ENCODE measurements at places on chromosomes 7 and 10.

DNA sequence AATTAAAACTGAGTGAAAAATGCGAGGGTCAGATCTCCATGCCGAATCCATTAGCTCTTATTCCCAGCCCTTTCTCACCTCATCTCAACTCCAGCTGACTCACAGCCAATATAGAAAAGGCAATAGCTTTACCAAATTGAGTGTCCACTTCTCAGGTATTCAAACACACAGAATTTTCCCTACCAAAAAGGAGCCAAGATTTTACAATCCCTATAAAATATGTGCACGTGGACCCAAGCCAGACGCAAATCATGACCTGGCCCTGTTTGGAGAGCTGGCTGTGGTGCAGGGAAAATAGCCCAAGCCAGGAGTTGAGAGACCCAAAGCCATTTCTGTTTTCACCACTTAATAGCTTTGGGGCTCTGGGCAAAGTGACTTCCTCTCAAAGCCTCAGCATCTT, 379.7 kb upstream of the AUTS2 start:
- H3K4me1 ChIP-seq = no peaks in the 10 kb centered on the region
- H3K27ac ChIP-seq = no peak overlapping the region
- H3K27me3 ChIP-seq = no peaks in the 10 kb centered on the region
- H3K36me3 ChIP-seq = no peaks in the 10 kb centered on the region
- H3K4me3 ChIP-seq = no peak overlapping the region

GRCh38 chr10:31918671-31919409, 9.8 kb downstream of the ARHGAP12 start:
- H3K4me1 ChIP-seq = no peaks in the 10 kb centered on the region
- H3K27me3 ChIP-seq = no peaks in the 10 kb centered on the region
- no peak overlapping the region for H3K27ac ChIP-seq
- no peak for DNase-seq

DNA sequence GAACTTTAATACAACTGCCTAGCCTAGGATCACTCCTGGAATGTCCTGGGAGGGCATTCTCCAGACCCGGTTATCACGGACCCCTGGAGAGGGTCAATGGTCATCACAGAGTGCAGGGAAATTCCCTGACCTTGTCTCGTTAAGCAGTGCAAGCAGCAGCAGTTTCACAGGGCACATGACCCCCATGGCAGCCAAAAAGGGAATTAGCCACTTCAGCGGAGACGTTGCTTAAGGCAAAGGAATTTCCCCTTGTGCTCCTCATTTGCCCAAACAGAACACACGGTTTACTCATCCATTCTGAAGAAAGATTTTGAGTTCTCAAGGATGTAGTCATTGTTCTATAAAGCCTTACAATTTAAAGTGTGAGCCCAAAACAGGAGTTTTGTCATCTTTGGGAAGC, 260.3 kb downstream of the SNX13 start:
- no peaks in the 10 kb centered on the region for H3K36me3 ChIP-seq
- no peak for DNase-seq
- no peaks in the 10 kb centered on the region for H3K27me3 ChIP-seq
- H3K4me1 ChIP-seq = no peaks in the 10 kb centered on the region
- H3K4me3 ChIP-seq = no peak overlapping the region

GRCh38 chr7:126411821-126412383, 840.8 kb downstream of the GRM8 start:
- no peaks in the 10 kb centered on the region for H3K36me3 ChIP-seq
- no peaks in the 10 kb centered on the region for H3K4me1 ChIP-seq
- no peaks in the 10 kb centered on the region for H3K27me3 ChIP-seq
- no peak overlapping the region for H3K4me3 ChIP-seq
- no peak overlapping the region for H3K27ac ChIP-seq
- DNase-seq = no peak

DNA sequence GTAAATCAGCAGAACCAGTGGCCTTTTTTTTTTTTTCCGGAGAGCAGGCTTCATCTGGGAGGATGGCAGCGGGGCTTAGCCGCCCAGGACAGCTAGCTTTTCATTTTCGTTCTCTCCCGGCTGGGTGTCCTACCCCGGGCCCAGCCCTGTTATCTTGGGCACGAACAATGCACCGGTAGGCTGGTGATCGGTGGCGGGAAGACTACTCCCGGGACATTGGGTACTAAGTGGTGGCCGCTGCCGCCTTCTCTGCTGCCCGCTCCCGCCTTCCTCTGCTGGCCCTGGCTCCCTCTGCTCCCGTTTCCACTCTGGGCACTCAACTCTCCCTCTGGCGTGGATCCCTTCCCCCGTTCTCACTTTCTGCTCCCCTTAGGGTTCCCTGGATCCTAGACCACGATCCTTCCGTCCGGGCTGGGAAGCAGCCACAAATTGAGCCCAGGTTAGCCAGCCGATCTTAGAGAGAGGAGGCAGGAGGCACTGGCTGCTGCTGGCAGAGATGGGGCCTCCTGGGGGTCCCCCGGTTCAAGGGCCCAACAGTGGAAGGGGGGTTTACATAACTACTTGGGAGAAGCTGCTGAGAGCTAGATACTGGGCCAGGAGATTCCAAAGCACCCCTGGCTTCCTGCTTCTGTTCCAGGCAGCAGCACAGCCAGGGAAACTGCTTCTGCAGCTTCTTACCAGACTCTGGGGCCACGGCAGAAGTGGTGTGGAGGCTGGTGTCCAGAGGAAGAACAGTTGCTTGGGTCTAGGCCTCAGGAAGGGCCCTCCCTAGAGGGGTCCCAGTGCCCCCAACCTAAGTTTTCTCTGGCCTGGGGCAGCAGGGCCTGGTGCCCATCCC, 1.8 kb downstream of the TLX1 start:
- no peak overlapping the region for H3K27ac ChIP-seq
- no peaks in the 10 kb centered on the region for H3K36me3 ChIP-seq
- DNase-seq = no peak
- H3K4me3 ChIP-seq = no peak overlapping the region
- no peaks in the 10 kb centered on the region for H3K4me1 ChIP-seq

DNA sequence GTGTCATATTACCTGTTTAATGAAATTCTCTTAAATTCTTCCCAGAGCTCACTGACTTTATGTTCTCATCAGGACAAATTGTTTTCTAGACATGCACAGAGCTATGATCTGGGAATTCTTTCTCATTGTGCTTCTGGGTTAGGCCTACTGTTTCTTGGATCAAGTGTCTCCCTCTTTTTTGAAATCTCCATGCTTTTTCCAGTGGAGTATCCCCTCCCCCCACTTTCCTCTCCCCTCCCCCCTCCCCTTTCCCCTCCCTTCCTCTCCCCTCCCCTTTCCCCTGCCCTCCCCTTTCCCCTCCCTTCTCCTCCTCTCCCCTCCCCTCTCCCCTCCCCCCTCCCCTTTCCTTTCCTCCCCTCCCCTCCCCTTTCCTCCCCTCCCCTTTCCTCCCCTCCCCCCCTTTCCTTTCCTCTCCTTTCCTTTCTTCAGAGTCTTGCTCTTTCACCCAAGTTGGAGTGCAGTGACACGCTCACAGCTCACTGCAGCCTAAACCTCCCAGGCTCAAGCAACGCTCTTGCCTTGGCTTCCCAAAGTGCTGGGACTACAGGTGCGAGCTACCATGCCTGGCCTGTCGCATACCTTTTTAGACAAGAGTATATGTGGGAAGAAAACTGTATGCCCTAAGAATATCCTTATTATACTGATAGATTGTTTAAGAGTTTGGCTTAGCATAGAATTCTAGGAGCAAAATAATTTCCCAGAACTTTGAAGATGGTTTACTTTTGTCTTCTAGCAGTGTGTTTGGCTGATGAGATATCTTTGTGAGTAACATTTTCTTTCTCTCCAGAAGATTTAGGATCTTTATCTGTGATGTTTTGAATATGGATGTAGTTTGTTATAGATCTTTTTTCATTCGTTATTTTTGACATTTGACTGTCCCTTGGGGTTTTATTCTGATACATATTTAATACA, 2.5 kb downstream of the DYNC2I1 start:
- H3K27me3 ChIP-seq = no peaks in the 10 kb centered on the region
- peak overlapping the region; percentile 36 for H3K27ac ChIP-seq
- no peak overlapping the region for H3K4me3 ChIP-seq
- H3K36me3 ChIP-seq = peaks cover 2% of the 10 kb centered on the region

DNA sequence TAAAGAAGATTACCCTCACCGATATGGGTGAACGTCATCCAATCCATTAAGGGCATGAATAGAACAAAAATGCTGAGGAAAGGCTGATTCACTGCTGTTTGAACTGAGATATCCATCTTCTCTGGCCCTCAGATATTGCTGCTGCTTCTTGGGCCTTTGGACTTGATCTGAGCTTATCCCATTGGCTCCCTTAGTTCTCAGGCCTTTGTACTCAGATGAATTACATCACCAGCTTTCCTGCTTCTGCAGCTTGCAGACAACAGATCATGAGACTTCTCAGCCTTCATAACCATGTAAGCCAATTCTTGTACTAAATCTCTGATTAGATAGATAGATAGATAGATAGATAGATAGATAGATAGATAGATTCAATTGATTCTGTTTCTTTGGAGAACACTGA, 40.2 kb downstream of the CYCS start:
- peak; percentile 77 for DNase-seq
- H3K4me1 ChIP-seq = no peaks in the 10 kb centered on the region

- no peaks in the 10 kb centered on the region for H3K27me3 ChIP-seq
- no peaks in the 10 kb centered on the region for H3K36me3 ChIP-seq
- no peak overlapping the region for H3K4me3 ChIP-seq
- peak overlapping the region; percentile 21 for H3K27ac ChIP-seq
These were observed 91.7 kb upstream of the PITRM1 start for GRCh38 chr10:3264161-3264761.

DNA sequence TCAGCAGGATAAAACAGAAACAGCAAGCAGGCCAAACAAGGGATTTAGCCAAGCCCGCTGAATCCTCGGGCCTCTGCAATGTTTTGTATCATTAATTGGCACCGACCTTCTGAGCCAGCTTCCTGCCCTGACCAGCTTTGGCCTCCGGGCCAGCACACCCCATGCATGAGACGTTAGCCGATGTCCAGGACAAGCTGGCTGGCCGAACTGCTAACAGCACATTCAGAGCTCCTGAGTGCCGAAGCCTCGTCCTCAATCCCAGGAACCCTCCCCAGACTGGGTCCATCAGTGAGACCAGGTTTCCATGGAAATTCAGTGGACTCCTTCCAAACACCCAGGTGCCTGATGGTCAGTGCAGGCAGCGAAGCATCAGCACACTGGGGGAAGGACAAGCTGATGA, 134.3 kb upstream of the PFKP start:
- H3K36me3 ChIP-seq = no peaks in the 10 kb centered on the region
- no peak overlapping the region for H3K27ac ChIP-seq
- no peak for DNase-seq
- no peak overlapping the region for H3K4me3 ChIP-seq

DNA sequence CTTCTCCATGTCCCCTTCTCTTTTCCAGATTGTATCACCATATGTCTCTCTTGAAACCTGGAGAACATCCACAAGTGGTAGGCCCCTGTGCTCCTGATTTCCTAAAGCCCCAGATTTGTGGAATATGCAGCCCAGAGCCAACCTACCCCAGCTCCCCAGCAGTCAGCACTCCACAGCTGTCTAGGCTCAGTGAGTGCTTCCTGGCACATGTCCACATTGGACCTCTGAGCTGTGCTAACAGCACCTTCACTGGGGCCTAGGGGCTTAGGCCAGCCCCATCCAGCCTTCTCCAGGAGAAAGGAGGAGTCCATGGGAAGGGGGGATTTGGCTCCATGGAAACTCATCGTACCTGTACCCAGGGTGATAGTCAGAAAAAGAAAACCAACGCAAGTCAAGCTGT, 192.7 kb downstream of the FGFR2 start:
- no peak overlapping the region for H3K4me3 ChIP-seq
- no peak overlapping the region for H3K27ac ChIP-seq
- DNase-seq = no peak
- H3K4me1 ChIP-seq = no peaks in the 10 kb centered on the region
- no peaks in the 10 kb centered on the region for H3K36me3 ChIP-seq
- H3K27me3 ChIP-seq = no peaks in the 10 kb centered on the region

GRCh38 chr10:119029613-119030420, at the start of gene NANOS1:
NANOS1 (plus strand) TSS chr10:119029714; CDS start chr10:119029802, 88 bp downstream.
- H3K36me3 ChIP-seq = peaks cover 20% of the 10 kb centered on the region
- peaks cover 3% of the 10 kb centered on the region for H3K4me1 ChIP-seq
- H3K27ac ChIP-seq = no peak within 1 kb of the TSS
- no peaks in the 10 kb centered on the region for H3K27me3 ChIP-seq
- peak within 1 kb of the TSS; percentile 38 for H3K4me3 ChIP-seq

GRCh38 chr10:43965918-43966570, 317.4 kb upstream of the ZNF32 start:
- no peak for DNase-seq
- peaks cover 2% of the 10 kb centered on the region for H3K27me3 ChIP-seq

- H3K36me3 ChIP-seq = no peaks in the 10 kb centered on the region
- no peak overlapping the region for H3K4me3 ChIP-seq
- peaks cover 2% of the 10 kb centered on the region for H3K27me3 ChIP-seq
- no peak overlapping the region for H3K27ac ChIP-seq
These were observed 88.3 kb upstream of the CACUL1 start for GRCh38 chr10:118842843-118843624.

DNA sequence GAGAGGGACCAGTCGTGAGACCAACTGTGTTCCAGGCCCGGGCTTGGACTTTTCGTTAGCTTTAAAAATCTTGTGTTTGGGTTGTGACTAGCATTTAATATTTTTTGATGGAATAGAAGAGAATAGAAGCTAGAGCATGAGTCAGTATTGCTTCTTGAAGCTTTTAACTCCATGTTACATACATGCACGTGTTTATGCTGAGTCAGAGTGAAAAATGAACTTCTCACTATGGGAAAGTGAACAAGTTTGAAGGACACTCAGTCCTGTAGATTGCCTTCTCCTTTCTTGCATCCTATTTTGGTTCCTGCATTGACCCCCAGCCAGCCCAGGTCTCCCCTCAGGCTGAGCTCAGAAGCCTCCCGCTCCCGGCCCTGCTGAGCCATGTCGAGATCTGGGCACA, 31.8 kb downstream of the GHRHR start:
- no peak for DNase-seq
- no peaks in the 10 kb centered on the region for H3K4me1 ChIP-seq
- H3K4me3 ChIP-seq = no peak overlapping the region
- H3K27me3 ChIP-seq = no peaks in the 10 kb centered on the region
- no peaks in the 10 kb centered on the region for H3K36me3 ChIP-seq

- H3K36me3 ChIP-seq = no peaks in the 10 kb centered on the region
- no peaks in the 10 kb centered on the region for H3K27me3 ChIP-seq
These were observed 29.4 kb upstream of the C10orf71 start for GRCh38 chr10:49269523-49269922.

GRCh38 chr7:154729056-154729455, 273.9 kb downstream of the PAXIP1 start:
- no peak overlapping the region for H3K4me3 ChIP-seq
- no peak for DNase-seq
- no peaks in the 10 kb centered on the region for H3K4me1 ChIP-seq
- H3K27me3 ChIP-seq = no peaks in the 10 kb centered on the region
- no peaks in the 10 kb centered on the region for H3K36me3 ChIP-seq

DNA sequence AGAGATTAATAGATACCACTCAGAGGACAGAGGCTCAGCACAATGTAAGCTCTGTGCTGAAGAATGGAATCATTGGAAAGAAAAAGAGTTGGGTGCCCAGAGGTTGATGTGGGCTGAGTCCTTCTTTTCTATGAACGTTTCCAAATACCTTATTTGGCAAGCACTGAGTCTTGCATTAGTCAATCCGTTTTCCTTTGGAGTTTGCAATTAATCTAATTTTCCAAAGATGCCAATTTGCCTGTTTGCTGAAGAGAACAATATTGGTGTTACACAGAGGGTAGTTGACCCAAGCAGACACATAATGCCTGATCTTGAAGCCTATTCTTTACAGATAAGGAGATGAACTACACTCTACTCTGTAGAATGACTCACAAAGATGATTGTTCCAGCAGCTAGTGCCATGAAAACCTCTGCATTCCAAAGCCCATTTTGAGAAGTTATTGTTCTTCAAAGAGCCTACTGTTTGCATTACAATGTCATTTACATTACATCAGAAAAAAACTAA, 55.4 kb upstream of the MET start:
- no peak for DNase-seq
- H3K27ac ChIP-seq = no peak overlapping the region
- H3K36me3 ChIP-seq = no peaks in the 10 kb centered on the region
- peaks cover 12% of the 10 kb centered on the region for H3K4me1 ChIP-seq
- no peaks in the 10 kb centered on the region for H3K27me3 ChIP-seq
- H3K4me3 ChIP-seq = no peak overlapping the region

All from large intestine (tissue), 12 donors.